Right lobe of liver (tissue), 6 donors: ENCODE measurements at places on chromosomes 5 and 9. TPM values are rescaled to one million over a fixed set of nuclear protein-coding genes. Genes with fewer than 3 reads are reported as not detected.

DIPK1B gene
- 4.1 TPM for total RNA-seq

OGN gene
- total RNA-seq, result 0.49 TPM

AGXT2 gene
- 55.0 TPM for total RNA-seq

ROR2 gene
- 0.12 TPM for total RNA-seq

PRSS3 gene
- total RNA-seq, result 18.0 TPM

RAD1 gene
- total RNA-seq, result 6.2 TPM

OTP gene
- not detected for total RNA-seq

NSG2 gene
- total RNA-seq, result 0.13 TPM

TPPP gene
- total RNA-seq, result 2.7 TPM

REXO4 gene
- total RNA-seq, result 19.4 TPM

ITGA2 gene
- 0.37 TPM for total RNA-seq

KIF12 gene
- 15.5 TPM for total RNA-seq

ENTPD2 gene
- total RNA-seq, result 0.74 TPM

PCA3 gene
- total RNA-seq, result 0.59 TPM

SPINK13 gene
- not detected for total RNA-seq

IFNK gene
- not detected for total RNA-seq

MCTP1 gene
- total RNA-seq, result 5.9 TPM

PCDHB9 gene
- 0.51 TPM for total RNA-seq

SLC45A2 gene
- total RNA-seq, result 0.28 TPM

UBE2R2 gene
- total RNA-seq, result 23.7 TPM

CCL27 gene
- total RNA-seq, result not detected

SGTB gene
- 5.0 TPM for total RNA-seq

REEP2 gene
- total RNA-seq, result not detected

TEX48 gene
- total RNA-seq, result not detected

PCDHA4 gene
- 0.19 TPM for total RNA-seq

FBP1 gene
- total RNA-seq, result 767 TPM
